ENCODE measurements at places on chromosomes 12 and 14. TPM values are rescaled to one million over a fixed set of nuclear protein-coding genes. Genes with fewer than 3 reads are reported as not detected.

KCNC2 gene
- not detected for total RNA-seq

LTBR gene
- total RNA-seq: 195 TPM

CDKN1B gene
- total RNA-seq: 17.3 TPM

EFS gene
- not detected for total RNA-seq

GLT1D1 gene
- total RNA-seq: not detected

Measured in A549 treated with DMSO at 1 μM for 4 hours (cell line).